ENCODE measurements at places on chromosomes 6 and 20.

- no peak for DNase-seq
Measured at GRCh38 chr6:67431076-67431475, 1204.0 kb upstream of the ADGRB3 start.

GRCh38 chr6:33566182-33567084 lies 13.6 kb downstream of the BAK1 start:
- no peak for DNase-seq

- DNase-seq, result no peak
Measured at GRCh38 chr6:33622456-33623431, 1.6 kb downstream of the ITPR3 start.

GRCh38 chr6:5525209-5525608 lies 263.9 kb downstream of the FARS2 start:
- no peak for DNase-seq

DNA sequence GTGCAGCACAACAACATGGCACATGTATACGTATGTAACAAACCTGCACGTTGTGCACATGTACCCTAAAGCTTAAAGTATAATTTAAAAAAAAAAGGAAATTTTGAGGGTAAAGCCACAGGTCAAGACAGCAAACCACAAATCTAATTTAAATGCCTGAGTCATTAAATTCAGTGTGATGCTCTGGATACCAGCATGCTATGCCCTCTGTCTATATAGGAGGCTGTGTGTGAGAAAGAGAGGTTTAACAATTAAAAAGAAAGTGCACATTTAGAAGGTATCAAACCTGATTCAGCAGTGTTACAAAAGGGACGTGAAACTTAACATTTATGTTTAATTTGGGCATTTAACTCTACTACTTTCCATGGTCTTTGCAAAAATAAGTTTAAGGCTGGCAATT lies 276.3 kb downstream of the ADGRB3 start:
- DNase-seq, result no peak

- DNase-seq, result no peak
Measured at GRCh38 chr6:32436995-32437836, 2.5 kb upstream of the HLA-DRA start.

DNA sequence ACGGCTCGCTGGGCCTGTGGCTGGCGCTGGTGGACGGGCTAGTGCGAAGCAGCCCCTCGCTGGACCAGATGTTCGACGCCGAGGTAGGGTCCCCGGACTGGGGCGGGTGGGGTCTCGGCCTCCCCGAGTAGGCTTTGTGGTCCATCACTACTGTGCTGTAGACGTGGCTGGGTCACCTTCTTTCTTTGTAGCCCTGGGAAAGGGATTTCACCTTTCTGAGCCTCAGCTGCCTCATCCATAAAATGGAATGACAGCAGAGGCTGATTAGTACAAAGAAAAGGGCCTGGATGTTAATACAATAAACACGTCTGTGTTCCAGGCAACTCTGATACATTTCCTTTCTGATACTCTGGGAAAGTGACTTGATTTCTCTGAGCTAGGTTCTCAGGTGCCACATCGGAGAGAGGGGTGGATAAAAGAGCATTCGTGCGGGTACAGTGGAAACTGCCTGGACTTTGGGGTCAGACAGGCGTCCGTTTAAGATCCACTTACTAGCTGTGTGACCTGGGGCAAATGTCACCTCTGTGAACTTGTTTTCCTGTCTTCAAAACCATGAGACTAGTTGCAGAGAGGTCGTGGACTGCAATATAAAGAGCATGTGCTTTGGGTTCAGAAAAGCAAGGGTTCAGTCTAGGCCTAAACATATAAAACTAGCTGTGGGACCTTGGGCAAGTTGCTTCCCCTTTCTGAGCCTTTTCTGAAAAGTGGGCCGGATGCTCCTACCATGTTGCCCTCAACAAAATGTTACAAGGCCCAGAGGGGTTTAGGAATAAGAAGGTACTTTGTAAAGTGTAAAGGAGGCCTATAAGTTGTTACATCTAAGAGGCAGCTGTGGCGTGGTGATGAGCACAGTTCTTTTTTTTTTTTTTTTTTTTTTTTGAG lies 896 bp downstream of the SYS1 start:
- no peak for DNase-seq

- DNase-seq, result no peak
Measured at GRCh38 chr6:167580619-167580911, 246.1 kb upstream of the AFDN start.

GRCh38 chr6:13484138-13484708 lies 3.2 kb downstream of the GFOD1 start:
- DNase-seq, result no peak

Measured in NCI-H526 treated with DMSO at 0.1 percent for 48 hours (cell line).